ELF-1 (cell line): ENCODE measurements at places on chromosomes 3 and 15.

DNA sequence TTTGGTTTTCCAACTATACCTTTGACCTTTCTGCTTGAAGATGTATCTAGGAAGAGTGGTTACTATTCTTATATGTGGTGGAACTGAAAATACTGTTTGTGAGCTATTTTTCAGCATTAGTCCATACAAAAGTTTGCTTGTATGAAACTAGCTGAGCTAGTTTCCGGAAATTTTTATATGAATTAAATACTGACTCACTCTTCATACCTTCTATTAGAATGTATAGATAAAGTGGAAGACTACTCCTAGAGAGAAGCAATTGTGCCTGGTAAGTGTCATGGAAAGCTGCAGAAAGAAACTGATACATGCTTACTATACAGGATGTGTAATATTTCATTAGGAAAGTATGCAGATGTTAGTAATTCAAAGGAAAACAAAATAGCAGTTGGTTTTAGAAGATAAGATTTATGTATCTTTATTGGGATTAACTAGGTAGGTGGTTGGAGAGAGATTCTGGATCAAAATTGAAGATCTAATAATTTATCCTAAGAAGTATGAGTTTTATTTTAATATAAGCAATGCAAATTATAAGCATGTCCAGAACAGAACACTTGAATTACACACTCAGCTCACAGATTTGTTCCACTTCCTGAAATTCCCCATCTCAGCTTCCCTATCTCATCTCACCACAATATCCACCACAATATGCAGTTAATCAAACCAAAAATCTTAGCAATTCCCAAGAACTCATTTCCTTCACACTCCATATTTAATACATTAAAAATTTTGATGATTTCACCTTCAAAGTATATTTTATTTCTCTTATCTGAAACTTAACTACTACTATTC, 82.8 kb downstream of the BCHE start:
- no peak for DNase-seq

DNA sequence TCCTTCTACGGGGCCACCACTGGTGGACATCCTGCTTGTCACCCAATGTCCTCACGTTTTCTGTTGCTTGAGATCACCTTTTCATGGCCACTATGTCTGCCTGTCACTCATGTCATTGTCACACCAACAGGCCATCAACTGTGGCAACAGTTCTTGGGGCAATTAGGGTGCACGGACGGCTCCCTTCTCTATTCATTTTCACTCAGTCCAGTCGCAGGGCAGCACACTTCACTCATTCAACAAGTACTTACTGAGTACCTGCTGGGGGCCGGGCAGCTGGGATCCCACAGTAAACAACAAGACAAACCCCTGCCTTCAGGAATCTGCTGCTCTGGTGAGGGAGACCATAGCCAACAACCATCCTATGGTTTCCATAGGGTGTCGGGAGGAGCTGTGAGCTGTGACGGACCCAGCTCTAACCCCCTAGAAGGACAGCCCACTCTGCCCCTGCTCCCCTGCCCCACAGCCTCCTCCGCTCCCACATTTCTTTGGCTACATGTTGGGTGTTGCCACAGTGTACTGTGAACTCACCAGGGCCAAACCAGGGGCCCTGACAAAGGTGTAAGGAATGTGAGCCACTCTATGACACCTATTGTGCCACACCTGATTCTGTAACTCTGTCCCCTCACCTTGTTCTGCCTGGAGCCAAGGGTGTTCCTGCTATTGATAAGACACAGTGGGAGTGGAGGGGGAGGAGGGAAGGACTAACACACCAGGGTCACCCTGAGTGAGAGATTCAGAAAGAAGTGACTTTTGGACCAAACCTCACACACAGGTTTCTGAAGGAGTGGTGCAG, 1.9 kb downstream of the VILL start:
- no peak for DNase-seq

- DNase-seq = no peak
Measured at GRCh38 chr15:36472672-36473071, 106.8 kb upstream of the CDIN1 start.

DNA sequence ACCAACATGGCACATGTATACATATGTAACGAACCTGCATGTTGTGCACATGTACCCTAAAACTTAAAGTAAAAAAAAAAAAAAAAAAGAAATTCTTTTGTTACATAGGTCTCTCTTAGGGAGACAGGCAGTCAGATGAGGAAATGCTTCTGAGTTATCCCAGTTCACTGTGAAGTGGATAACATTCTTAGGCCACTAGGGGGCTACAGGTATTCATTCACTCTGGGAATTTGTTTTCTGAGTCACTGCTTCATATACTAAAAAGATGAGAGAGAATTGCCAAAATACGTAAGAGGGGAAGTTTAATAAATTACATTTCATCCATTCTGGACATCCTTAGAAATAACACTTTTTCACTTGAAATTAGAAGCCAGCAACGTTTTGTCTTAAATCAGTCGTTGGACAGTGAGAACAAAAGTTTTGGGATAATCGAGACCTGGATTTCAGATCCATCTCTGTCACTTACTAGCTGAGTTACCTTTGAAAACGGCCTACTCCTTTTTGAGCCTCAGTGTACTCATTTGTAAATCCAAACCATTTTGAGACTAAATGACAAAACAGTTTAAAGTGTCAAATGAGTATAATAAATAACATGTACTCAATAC, 738.4 kb upstream of the ALCAM start:
- no peak for DNase-seq

GRCh38 chr3:48345946-48346572, 12.6 kb upstream of the SPINK8 start:
- DNase-seq = no peak

GRCh38 chr3:69082805-69083204, 1.9 kb upstream of the ARL6IP5 start:
- DNase-seq = peak; percentile 25

- DNase-seq = peak; percentile 53
Measured at GRCh38 chr15:30921781-30922479, 18.2 kb downstream of the FAN1 start.

GRCh38 chr15:57436166-57436565, 59.9 kb downstream of the CGNL1 start:
- DNase-seq = no peak

GRCh38 chr15:49135911-49136310, 19.5 kb downstream of the COPS2 start:
- DNase-seq = no peak

DNA sequence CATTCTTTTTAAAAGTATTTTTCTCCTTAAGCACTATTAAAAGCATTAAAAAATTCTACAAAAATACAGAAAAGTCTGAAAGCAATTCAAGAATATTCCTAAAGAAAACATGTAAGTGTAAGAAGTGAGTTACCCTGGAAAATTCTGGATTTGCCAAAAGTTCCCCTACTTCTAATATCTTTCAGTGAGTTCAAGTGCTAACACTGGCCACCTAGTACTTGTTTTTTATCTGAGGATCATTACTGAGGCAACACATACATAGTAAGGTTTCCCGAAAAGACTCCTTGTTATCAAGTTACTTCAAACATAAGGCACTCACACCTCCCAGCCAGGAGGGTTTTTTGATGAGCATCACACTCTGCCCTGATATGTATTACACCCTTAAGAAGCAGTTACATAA, 158.4 kb downstream of the TIGIT start:
- no peak for DNase-seq

- peak; percentile 24 for DNase-seq
Measured at GRCh38 chr15:35289024-35289617, 204.0 kb upstream of the NANOGP8 start.

DNA sequence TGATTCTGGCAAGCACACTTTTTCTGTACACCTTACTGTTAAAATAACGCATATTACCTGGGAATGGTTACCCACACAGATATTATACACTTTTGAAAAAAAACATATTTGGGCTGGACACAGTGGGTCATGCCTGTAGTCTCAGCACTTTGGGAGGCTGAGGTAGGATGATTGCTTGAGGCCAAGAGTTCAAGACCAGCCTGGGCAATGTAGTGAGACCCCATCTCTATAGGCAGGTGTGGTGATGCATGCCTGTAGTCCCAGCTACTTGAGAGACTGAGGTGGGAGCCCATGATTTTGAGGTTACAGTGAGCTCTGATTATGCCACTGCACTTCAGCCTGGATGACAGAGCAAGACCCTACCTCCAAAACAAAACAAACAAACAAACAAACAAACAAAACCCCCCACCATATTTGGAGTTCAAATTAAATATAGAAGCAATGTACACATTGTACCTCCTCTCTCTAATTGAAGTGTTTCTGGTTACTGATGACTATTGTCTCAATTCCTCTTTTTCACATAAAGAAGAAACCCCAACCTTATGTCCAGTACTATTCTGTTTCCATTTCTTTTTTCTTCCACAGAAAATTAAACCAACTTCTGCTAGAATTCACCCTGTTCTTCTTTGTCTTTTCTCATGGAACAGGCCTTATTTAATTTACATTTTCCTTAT, 152.6 kb upstream of the UMPS start:
- no peak for DNase-seq

GRCh38 chr3:155785662-155786295, 20.3 kb downstream of the C3orf33 start:
- DNase-seq = no peak

- DNase-seq = no peak
Measured at GRCh38 chr3:165636684-165637015, 200.6 kb downstream of the BCHE start.

DNA sequence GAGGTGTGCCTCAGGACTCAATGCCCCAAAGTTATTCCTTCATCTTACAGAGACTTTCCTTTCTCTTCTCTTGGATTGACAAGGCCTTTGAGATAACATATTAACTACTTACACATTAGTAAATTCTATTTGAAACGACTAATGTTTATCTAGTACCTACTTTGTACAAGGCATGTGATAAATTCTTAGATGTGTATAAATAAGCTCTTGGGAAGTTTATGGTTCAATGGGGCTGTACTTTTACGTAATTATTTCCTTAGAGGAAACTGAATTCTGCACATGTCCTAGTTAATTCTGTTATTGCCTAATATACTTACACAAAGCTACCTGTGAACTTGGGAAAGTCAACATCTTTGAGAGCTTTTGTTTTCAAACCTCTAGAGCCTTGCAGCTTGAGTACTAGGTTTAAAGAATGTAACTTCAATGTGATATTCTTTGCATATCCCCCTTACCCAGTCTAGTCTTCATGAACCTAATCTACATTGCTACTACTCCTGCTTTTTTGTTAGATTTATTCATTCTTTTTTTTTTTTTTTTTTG, 58.5 kb upstream of the RAP2B start:
- no peak for DNase-seq

DNA sequence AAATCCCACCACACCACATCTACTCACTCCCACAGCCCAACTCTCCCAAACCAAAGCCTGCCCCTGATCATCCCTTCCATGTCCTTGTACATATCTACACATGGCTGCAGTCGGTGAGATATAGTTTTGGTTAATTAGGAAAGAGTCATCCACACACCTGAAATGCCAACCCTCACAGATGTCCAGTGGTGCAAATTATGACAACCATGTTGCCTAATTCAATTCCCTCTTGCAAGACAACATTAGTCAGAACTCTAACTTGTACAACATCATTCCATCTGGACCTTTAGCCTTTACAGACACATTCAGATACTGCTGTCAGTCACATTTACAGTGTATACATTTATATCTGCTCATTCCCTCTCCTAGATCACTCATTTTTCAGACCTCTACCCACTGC, 41.2 kb downstream of the TUBGCP4 start:
- DNase-seq = no peak

- DNase-seq = peak; percentile 76
Measured at GRCh38 chr15:96360581-96361308, 30.2 kb downstream of the NR2F2 start.
